ENCODE measurements at places on chromosomes 1 and 21.

GRCh38 chr1:203626910-203627246 lies 246 bp downstream of the ATP2B4 start:
- DNase-seq = no peak

DNA sequence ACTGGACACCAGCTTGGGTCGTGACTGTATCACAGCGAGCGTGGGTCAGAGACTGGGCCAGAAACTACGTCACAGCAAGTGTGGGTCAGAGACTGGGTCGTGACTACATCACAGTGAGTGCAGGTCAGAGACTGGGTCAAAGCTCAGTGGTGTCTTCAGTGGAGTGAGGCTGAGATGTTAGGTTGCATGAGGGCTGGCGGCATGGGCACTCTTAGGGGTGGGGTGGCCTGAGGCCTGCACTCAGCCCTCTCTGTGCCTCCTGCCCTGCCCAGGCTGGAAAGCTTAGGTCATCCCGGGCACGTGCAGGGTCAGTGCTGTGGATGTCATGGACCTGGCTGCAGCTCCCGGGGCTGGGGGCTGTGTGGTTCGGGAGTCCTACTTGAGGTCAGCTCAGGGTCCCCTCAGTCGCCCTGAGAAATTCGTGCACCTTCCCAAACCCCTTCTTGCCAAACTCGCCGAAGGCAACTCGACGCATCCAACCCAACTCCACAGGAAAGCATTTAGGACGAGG lies 19.0 kb downstream of the CFAP74 start:
- DNase-seq = no peak

DNA sequence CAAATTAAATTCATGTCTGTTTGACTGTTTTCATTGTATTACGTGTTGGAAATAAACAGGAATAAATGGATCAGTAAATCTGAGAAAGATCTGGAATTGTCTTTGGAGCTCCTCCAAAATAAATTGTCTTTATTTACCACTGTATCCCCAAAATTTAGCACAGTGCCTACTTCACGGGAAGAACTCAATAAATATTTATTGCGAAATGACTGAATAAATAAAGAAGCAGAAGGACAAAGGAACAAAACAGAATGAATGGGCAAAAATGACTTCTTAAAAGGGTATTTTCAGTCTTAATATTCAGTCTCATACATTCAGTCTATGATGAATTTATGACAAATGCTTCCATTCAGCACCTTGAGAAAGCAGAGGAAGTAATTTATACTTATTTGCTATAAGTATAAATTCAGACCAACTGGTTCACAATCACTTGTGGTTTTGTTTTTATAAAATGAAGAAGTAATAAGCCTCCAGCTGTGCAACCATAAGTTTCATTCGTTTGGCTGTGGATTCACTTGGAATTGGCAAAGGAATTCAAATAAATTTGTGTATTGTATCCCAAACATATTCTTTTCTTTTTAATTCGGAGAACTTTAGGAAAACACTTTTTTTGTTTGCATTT lies 19.2 kb upstream of the PRKAA2 start:
- DNase-seq = no peak

DNA sequence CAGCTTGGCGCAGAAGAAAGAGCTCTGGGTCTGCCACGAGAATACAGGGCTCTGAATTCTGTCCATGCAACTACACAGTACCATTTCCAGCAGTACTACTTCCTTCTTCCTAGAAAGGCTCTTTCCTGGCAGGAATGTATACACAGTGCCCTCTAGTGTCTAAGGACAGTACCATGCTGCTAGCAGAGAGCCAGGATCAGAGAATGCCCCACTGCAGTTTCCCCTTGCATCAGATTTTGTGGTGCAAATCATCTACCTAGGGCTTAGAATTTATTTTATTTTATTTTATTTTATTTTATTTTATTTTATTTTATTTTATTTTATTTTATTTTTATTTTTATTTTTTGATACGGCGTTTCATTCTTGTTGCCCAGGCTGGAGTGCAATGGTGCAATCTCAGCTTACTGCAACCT lies 50.8 kb downstream of the PAX7 start:
- peak; percentile 30 for DNase-seq

DNA sequence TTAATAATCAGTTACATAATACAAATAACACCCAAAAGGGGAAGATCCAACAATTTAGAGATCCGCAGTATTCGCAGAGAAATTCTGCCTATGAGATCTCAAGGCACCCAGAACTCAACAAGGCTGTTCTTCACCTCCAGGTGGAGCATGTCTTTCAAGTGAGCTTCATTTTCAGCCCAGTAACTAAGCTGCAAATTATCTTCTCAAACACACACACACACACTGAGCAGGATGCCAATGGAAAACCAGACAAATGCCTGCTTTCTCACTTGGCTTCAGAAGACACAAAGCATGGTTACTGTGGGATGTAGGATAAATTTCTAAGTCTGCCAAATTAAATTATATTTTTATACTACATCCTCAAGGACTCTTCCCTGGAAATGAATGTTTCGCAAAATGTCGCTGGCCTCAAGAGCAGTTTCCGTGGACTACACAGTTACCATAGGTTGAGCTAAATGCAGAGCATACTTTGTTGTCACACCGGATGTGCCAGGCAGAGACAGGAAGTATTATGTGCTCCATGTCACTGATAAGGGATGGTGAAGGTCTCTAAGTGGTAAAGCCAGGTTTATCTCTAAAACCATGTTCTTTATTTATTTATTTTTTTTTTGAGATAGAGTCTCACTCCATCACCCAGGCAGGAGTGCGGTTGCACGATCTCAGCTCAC lies 30.3 kb downstream of the UBR4 start:
- peak; percentile 60 for DNase-seq

GRCh38 chr21:25359724-25360123 lies 247.6 kb downstream of the MRPL39 start:
- DNase-seq = no peak

- DNase-seq = no peak
These were observed 155.4 kb downstream of the CLEC20A start for GRCh38 chr1:178341261-178341956.

- DNase-seq = no peak
These were observed 36.5 kb upstream of the RIPK4 start for GRCh38 chr21:41803316-41803715.

GRCh38 chr1:15966081-15966955 lies 9.6 kb downstream of the ZBTB17 start:
- no peak for DNase-seq

Data from naive thymus-derived CD8-positive, alpha-beta T cell (primary cell).